ENCODE measurements at places on chromosomes 1 and 21.

GRCh38 chr1:233598891-233599541 is 14.9 kb upstream of the KCNK1 start:
- no peak for DNase-seq

- peak; percentile 13 for DNase-seq
Observed at GRCh38 chr21:35503671-35504070, 454.6 kb upstream of the RUNX1 start.

DNA sequence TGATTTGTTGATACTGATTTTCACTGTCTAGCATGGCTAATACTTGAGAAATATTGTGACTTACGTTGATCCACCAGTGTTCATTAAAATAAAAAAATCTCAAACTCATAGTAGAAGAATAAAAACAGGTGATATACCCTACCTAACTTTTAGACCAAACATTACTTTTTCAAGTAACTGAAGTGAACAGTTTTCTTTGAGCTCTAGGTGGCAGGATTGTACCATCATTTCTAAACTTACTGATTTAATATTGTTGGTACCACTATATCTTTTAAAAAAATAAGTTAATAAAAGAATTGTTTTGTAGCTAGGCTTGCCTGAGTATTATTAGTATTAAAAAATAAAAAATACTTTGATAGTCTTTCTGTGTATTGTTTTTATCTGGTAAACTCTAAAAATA is 21.5 kb downstream of the CDC73 start:
- DNase-seq: peak; percentile 15

- DNase-seq: no peak
Observed at GRCh38 chr1:156786640-156787039, 19.3 kb downstream of the PRCC start.

DNA sequence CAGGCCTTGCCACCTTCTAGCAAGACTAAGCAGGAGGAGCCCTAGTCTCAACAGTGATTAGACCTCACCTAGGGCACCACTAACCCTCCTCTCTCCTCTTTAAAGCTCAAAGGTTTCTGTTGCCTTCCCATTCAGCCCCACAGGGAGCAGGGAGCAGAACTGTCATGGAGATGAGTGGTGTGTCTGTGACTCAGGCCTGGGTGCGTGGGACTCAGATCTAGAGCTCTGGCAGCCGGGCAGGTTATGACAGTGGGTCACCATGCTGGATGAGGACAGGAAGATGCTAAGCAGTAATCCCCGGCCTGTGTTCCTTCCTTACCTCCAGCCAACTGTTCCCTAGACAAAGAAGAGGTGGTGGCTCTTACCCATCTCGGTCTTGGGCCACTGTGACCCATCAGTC is 60.1 kb upstream of the COA6 start:
- DNase-seq: no peak

DNA sequence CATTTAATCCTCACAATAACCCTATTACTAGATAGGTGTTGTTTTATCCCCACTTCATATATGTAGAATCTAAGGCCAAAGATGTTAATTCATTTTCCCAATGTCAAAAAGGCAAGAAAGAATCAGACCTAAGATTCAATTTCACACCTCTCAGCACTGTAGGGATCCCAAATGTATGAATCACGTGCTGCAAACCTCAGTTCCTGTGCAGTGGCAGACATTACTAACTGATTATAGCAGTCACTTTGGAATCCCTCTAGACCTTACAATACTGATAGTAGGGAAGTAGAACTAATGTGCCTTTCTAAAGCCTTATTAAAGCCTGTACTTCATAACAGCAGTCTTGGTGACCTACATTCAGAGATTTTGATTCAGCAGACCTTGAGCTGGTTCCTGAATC is 2.3 kb downstream of the C1orf87 start:
- no peak for DNase-seq

DNA sequence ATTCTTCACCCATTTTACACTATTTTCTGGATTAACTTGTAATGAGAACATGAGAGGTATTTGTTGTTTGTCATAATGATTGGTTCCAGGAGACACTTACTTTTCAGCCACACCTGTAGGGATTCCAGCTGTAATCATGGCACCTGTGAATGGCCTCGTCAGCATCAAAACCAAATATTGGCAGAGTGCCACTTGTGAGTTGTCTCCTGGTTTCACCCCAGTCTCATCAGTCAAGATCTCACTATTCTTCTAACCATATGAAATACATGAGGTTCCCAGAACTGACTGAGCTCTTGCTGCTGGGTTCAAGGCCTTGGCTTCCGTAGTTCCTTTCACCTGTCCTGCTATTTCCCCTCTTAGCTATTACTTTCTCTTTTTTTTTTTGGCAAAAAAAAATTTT is 246.6 kb upstream of the ADGRL2 start:
- DNase-seq: no peak

- no peak for DNase-seq
Observed at GRCh38 chr1:31694069-31694963, 9.5 kb downstream of the COL16A1 start.

GRCh38 chr21:45302082-45303061 is 14.7 kb upstream of the POFUT2 start:
- DNase-seq: peak; percentile 66
